ENCODE measurements at places on chromosomes 16 and 17.

- DNase-seq = no peak
These were observed 59.1 kb downstream of the PRMT7 start for GRCh38 chr16:68369697-68370580.

- DNase-seq = peak; percentile 49
These were observed 11.9 kb downstream of the MAP3K3 start for GRCh38 chr17:63634163-63634562.

GRCh38 chr17:21551081-21551881, 141.0 kb upstream of the KCNJ18 start:
- peak; percentile 76 for DNase-seq

GRCh38 chr17:57466017-57466471, 209.7 kb downstream of the MSI2 start:
- DNase-seq = no peak

DNA sequence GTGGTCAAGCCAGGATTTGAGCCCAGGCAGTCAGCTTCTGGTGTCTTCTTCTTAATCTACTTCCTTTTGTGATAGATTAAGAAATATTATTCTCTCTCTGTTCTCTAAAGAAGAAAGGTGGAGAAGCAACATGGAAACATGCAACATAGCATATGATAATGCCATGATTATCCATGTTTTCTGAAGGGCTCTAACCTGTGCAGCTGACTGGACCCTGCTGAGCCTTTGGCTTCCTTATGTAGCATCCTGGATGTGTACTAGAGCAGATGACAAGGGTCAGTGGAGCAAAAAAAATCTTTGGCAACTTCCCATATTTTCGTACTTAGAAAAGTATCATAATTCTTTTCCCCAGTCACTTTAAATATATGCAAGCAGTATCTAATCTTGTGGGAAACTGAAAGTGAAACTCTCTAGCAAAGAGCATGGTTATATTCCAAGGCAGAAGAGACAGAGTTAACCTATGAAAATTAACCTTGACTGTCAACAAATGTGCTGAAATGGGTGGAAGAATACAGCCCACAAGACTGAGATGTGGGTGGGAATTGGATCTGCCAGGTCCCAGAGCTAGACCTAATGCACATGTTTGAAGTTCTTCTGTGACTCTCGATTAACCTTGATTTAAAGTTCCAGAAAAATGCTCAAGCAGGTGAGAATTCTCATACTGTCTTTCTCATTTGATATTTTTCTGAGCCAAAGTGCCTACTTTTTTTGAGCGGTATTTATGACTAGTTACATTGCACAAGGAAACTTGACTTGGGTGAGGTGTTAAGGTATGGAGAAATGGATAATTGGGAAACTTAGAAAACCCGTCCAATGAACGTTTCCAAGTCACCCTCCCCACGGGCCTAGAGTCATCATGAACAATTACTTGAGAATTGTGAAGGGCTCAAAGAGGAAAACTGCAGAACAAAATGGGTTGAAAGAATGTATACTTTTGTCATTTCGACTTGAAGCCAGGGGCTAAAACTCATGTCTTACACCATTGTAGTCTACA, 248.6 kb downstream of the FTO start:
- no peak for DNase-seq

- DNase-seq = no peak
These were observed 36.7 kb downstream of the ARHGAP17 start for GRCh38 chr16:24978370-24978914.

DNA sequence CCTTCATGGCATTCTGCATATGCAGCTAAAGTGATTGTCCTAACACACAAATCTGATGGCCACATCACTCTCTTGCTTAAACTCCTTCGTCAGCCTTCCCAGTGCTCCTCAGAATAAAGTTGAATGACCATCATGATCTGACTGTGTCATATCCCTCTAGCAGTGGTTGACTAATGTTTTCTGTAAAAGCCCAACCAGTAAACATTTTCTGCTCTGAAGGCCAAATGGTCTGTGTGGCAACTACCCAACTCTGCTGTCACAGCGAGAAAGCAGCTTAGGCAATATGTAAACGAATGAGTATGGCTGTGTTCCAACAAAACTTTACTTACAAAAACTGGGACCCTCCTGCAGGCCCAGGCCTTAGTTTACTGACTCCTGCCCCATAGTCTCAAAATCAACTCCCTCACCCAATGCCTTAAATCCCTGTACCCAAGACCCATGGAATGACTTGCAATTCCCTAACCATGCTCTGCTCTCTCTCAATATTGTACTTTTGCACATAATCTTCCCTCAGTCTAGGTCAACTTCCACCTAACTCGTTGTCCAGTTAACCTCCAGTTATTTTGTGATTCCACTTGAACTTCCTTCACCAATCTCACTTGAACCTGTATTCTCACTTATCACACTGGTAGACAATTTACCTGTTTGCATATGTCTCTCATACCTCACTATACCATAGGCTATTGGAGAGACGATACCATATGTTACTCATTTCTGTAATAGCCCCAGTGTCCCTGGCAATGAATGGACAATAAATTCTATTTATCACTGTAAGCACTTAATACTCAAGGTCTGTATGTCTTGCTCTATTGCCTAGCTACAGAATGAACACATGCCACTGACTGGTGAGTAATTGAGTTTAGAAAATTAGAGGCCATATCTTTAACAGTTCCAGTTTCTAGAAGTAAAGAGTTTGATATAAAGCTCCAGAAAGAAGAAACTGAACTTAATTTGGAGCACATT, 29.1 kb downstream of the TMEM100 start:
- no peak for DNase-seq

- no peak for DNase-seq
These were observed 37.0 kb upstream of the C16orf78 start for GRCh38 chr16:49336581-49336980.

GRCh38 chr16:87543436-87544191, 50.8 kb upstream of the ZCCHC14 start:
- no peak for DNase-seq

DNA sequence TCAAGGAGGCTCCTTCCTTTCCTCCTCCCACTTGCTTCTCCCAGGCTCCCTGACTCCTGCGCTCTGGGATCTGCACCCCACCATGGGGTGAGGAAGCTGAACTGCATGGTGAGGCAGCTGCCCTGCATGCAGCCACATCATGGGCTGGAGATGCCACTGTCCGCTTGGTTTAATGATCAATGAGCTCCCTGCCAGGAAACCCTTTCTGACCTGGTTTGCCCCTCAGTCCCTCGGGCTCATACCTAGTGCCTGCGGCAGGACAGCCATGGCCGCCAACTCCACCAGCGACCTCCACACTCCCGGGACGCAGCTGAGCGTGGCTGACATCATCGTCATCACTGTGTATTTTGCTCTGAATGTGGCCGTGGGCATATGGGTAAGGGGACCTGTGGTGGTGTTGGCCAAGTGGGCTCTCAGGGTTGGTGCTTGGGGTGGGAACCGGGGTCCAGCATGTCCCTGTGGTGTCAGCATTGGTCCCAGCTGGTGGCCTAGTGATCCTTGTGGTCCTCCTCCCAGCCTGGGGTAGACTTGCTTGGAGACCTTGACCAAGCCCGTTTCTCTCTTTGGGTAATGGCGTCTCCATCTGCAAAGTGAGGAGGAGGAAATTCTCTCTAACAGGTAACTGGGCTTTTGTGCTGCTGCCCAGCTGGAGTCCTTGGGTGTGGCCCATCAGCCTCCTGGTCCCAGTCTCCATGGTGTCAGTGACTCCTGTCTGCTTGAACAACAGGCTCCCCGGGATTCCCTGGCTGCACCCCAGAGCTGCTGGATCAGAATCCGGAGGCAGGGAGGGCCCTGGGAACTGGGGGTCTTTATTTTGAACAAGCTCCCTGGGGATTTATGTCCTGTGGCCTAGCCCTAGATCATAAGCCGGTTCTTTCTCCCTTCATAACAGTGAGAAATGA, at the start of gene SLC5A10:
Gene SLC5A10, plus strand, starts transcription at position 225 of the 902 bp plus-strand sequence. Its CDS starts 41 bp downstream, at position 266.
- DNase-seq = no peak

DNA sequence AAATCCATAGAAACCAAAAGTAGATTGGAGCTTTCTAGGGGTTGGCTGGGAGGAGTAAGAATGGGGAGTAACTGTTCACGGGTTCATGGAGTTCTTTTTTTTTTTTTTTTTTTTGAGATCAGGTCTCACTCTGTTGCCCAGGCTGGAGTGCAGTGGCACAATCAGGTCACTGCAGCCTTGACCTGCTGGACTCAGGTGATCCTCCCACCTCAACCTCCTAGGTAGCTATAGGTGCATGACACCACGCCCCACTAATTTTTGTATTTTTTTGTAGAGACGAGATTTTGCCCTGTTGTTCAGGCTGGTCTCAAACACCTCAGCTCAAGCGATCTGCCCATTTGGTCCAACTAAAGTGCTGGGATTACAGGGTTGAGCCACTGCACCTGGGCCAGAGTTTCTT, 1.5 kb downstream of the NMRAL1 start:
- DNase-seq = no peak

DNA sequence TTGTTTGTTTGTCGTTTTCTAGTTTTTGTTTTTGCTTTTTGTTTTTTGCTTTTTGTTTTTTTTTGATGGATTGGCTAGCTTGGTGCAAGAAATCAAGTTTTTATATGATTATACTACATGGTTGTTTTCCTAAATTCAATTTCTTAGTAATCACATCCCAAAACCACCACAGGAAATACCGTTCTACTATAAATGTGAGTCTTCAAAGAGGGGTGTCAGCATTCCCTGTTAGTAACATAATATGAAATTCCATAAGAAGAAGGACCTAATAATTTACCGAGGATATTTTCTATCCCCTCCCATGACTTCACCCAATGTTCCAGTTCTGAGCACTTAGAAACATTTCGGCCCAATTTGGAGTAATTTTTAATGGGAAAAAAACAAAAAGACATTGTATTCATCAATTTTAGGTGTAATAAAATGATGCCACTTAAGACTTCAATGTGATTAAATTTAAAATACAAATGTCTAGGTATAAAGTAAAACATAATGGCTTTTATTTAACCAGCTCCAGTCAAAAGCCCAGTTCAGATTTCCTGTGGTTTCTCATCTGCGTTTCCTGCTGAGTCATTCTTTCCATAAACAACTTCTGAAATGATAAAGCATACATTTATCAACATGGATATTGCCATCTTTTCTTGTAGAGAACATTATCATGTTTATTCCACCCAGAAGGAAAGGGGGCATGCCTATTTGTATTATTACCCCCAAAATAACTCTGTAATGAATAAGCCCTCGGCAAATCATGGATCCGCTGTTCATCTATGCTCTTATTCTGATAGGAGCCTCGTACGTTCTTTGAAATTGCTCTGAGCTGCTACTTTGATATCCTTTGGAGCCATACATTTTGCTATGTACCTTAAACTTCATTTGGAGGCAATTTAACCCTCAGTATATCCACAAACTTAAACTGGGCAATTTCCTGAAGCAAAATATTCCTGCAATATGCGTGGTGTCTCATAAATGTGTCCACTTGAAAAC, 28.1 kb downstream of the HSBP1 start:
- no peak for DNase-seq

- DNase-seq = peak; percentile 68
These were observed 9.2 kb upstream of the PRKCB start for GRCh38 chr16:23826528-23827045.

GRCh38 chr17:59572301-59572924, 7.0 kb downstream of the DHX40 start:
- DNase-seq = no peak

DNA sequence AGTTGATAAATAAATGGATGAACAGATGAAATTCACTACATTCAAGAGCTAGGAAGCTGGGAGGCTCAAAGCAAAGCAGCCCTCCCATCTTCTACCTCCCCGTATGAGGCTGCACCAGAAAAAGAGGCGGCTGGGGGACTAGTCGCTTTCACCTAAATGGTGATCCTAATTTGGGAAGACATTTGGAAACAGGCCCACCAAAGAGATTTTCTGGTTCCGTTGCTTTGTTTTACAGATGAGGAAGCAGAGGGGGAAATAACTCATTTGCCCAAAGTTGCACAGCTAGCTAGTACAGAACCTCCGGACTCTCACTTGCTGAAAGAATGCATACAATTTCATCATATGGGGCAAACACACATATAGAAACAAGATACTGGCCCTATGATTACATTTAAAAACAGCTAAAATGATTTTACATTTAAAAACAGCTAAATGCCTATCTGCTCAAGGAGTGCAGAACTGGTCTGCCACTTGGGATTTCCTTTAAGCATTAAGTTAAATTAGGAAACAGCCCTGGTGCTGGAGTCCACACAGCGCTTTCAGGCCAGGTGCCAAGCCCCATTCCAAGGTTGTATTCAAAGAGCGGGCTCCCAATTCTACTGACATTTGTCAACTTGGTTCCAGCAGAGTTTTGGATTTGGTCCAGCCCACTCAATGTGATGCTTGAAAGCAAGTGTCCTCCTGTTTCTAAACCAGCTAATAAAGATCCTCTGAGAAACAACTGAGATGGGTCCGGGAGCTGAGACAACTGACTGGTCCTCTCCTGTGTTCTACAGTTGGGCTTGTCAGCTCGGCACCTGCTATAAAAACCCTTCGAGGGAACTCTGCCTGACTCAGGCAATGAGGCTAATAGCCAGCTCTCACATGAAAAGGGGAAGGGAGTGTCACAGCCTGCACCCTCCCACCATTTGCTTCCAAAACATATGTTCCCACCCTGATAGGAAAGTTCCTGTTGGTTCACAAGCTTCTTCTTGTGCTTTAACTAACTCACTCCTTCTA, 11.7 kb downstream of the ERN1 start:
- DNase-seq = peak; percentile 28

DNA sequence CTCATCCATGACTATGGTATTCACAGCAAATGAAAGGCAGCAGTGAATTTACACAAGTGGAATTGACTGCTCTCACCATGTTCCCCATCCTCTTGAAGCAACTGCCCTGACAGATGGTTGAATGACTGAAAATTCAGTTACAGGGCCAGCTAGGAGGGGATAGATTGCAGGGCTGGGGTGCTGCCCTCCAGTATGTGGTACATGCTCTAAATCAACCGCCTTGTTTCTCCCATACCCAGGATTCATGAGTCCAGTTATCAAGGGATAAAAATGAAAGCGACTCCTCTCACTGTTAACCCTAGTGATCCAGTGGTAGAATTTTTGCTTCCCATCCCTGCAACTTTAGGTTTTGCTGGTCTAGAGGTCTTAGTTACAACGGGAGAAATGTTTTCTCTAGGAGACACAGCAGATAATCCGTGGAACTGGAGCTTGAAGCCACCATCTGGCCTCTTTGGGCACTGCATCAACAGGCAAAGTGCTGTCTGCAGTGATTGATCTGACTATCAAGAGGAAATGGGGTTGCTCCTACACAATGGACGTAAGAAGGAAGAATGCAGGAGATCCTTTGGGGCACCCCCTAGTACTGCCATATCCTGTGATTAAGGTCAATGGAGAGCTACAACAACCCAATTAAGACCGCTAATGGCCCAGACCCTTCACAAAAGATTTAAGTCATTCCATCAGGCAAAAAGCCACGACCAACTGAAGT, 32.0 kb downstream of the SCPEP1 start:
- peak; percentile 56 for DNase-seq

GRCh38 chr17:77330602-77331081, 189.9 kb downstream of the SEC14L1 start:
- no peak for DNase-seq

GRCh38 chr17:55295411-55296170, 30.8 kb downstream of the HLF start:
- DNase-seq = no peak

Data from pons (tissue), 1 donor.